CD4-positive, alpha-beta T cell treated with Interleukin-4 for 4 hours (primary cell): ENCODE measurements at places on chromosomes 2 and 18.
A peak's percentile ranks its signal among the peaks of the same experiment; 100 is the strongest.

DNA sequence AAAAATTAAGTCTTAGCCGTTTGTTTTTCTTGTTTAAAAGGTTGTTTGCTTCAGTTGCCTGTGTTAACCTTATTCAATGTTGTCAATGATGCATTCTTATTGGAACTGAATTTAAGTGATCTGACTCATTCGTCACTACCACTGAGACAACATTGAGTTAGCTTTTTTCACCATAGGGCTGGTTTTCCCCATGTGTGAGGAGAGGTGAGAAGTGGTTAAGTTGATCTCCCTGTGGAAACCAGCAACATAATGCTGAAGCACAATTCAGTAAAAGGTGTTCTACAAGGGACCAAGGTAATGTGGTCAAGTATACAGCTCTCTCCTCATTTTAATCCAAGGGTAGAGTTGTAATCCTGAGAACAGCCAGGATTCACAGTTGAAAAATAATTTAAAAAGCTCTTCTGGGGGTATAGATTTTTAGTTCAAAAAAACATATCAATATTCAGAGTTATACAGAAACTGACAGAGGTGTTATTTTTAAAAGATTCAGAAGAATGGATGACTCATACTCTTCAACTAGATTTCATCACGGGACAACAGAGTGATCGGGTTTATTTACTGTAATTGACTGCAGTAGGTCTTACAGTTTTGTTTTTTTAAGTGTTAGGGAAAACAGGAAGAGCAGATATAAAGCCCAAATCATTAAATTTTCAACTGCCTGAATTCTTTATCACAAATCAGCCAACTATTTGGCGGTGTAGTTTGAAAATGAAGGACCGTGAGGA is 12.6 kb downstream of the NOP58 start:
- peak; percentile 71 for DNase-seq

GRCh38 chr2:188898261-188898660 is 75.9 kb upstream of the COL3A1 start:
- DNase-seq, result no peak

- no peak for DNase-seq
Measured at GRCh38 chr18:53991202-53991601, 233.3 kb downstream of the MBD2 start.

DNA sequence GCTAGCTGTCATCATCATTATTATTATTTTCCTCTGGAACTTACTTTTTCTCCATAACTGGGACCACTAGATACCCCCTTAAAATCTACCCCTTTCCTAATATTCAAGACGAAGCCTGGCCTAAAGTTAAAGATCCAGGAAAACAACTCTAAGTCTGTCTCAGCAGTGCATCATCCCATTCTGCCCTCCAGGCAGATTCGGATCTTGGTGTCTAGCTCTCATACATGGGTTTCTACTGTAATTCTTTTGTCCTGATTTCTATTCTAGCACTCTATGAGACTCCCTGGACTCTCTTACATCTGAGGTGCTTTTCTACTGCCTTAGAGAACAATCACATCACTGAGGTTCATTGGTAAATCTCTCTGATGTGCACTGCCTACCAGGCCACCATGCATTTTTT is 35.5 kb downstream of the MAP2 start:
- DNase-seq, result no peak

DNA sequence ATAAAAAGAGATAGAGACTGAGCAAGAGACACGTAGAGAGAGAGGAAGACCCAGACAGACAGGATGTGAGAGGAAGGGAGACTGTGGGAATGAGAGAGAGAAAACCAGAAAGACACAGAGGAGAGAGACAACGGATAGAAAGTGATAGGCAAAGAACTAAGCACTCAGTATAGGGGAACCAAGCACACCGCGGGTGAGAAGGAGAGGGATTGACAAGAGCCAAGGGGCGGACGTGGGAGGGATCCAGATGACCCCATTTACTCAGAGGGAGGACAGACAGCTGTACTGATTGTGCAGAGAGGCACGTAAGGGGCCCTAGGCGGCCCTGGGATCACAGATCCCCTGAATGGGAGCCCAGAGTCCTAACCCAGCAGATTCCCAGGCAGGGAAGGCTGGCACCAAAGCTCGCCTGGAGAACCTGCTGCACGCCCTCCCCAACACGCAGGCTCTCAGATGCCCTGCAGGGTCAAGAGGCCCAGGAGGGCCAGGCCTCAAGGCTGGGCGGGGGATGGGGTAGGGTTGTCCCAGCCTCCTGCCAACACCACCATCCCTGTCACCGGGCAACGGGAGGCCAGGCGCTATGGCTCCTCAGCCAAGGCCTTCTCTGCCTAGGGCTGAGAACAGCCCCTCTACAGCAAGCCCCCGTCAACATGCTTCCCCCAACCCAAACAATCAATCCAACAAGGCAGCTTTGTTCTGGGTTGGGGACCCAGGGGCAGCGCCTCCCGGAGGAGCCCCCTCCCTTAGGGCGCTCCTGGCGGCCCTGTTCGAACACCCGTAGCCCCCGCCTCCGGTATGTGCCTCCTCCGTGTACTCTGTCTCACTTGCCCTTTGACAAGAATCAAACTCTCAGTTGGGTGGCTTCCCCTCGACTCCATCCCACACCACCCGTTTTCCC is 579 bp downstream of the LOXL3 start:
- no peak for DNase-seq

DNA sequence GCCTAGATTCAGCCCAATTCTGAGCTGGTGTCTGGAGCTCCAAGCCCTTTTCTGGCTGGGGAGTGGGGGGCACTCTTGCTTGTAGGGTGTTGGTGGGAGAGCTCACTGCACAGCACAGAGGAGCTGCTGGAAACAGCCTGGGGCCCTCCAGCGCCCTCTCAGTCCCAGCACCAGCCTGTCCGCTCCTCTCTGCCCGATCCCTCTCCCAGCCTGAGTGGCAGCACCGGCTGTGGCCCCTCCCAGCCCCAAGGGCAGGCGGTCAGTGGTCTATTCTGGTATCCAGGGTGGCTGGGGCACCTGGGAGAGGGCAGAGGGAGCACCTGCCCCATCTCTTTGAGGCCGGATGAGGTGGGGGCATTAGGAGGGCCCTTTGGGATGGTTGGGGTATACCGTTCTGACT is 13.2 kb upstream of the DES start:
- DNase-seq, result no peak

- no peak for DNase-seq
Measured at GRCh38 chr2:161415034-161415986, 787 bp upstream of the TBR1 start.

- no peak for DNase-seq
Measured at GRCh38 chr2:120368086-120368485, 22.1 kb downstream of the INHBB start.

- DNase-seq, result peak; percentile 33
Measured at GRCh38 chr2:98759338-98759737, 28.4 kb upstream of the MGAT4A start.

DNA sequence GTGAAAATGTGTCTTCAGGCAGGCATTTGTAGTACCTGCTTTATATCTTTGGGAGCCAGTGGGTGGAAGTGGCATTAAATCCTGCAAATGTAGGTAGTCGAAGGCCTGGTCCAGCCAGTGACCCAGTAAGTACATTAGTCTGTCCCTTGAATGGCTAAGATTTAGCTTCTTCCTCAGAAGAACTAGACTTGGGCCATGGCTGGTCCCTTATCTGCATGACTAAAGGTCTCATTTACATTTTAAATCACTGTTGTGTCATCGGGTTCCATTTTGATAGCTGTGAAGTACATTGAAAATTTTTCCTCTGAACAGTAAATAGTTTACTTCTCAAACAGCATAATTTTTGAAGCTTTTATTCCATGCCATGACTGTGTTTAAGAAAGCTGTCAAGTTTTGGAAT is 438.4 kb upstream of the KLHL29 start:
- no peak for DNase-seq

GRCh38 chr2:226799976-226800940 is 638 bp upstream of the IRS1 start:
- DNase-seq, result no peak

DNA sequence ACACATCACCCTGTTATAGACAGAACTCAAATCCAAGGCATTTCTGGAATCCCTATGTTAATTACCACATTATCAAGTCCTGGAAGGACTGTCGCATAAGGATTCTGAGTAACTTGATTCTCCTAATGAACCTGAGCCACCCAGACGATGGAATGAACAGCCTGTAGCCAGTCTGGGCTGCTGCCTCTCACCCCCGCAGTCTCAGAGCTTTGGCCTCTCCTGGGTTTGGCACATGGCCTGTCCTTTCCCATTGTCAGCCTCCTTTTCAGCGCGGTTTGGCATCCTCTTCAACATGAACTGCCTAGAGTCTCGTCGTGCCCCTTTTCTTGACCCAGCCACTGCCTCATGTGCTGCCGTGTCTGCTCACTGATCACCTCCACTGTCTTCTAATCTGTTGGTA is 147.6 kb downstream of the SLC8A1 start:
- DNase-seq, result no peak

GRCh38 chr2:179444056-179444455 is 179.4 kb upstream of the SESTD1 start:
- no peak for DNase-seq

DNA sequence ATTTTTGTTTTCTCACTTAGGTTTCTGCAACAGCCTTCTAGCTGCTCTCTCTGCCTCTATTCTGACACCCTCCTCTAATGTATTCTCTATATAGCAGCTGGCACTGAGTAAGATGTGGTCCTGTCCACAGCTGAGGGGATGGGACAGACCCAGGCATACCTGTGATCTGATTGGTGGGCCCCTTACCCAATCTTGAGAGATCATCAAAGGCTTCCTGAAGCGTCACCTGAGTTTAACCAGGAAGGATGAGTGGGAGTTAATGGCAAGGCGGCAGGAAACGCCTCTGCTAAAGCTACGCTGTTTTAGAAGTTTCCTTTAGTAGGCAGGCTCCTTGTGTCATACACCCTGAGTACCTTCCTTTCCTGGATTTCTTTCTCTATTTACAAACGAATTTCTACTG is 5.7 kb upstream of the TET3 start:
- peak; percentile 90 for DNase-seq

DNA sequence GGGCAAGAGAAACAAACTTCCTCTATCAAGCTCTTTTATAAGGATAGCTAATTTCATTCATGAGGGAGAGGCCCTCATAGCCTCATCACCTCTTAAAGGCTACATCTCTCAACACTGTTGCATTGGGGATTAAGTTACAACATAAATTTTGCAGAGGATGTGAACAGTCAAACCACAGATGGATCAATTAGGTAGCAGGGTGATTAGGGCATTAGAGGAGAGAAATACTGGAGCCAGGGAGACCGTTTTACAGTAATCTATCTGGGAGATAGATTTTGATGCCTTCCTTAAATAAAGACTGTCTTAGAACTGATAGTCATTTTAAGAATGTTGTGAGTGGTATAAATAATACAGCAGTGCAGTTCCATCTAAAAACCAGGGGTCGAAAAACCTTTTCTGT is 258.9 kb downstream of the DCC start:
- no peak for DNase-seq
